ENCODE measurements at places on chromosomes 6 and 20. TPM values are rescaled to one million over a fixed set of nuclear protein-coding genes. Genes with fewer than 3 reads are reported as not detected.

GRCh38 chr20:21272279-21272678 is 30.9 kb upstream of the XRN2 start:
- no peak for DNase-seq

- DNase-seq, result peak; percentile 44
Measured at GRCh38 chr6:87944541-87944954, 103.1 kb upstream of the SPACA1 start.

DNA sequence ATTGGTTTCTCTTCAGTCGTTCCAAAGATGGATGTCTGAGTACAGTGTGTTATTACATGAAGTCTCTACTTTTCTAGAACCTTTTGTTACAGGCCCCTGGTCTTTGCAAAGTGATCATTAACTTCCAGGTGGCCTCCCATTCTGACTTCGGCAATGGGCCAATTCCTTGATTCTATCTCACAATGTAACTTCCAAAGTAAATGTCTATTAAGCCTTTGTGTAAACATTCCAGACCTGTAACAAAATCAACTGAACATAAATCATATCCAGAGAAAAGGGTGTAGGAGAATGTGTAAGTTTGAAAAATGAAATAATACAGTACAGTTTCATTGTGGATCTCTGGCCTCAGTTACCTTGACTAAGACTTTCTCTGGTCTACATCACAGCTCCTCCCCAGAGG is 187.8 kb upstream of the JAG1 start:
- DNase-seq, result no peak

GRCh38 chr6:28887796-28888496 is 35.8 kb downstream of the TRIM27 start:
- DNase-seq, result no peak

DNA sequence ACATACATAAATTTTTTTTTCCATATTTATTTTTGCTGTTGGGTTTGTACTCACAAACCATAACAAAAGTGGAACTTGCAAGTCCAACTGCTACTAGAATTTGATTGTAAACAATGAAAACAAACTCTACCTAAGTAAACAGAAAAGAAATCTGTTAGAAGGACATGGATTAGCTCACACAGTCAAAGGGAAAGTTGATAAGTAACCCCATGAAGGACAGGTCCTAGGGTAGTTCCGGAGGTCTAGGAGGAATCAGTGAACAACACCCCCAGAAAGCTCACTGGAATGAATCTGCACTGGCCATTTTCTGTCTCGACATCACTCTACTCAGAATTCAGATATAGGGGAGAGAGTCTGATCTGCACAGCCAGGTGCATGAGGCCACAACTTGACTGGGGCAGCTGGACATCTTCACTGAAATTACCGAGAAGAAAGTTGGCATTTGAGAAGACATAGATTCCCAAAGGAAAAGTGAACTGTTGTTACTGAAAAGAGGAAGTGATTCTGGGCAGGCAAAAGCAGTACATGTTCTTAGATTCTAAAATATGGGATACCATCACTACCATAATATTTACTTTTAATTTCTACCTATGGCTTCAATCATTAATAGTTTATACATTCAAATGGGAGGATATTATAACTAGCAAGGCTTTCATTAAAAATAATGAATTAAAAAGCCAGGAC is 76.4 kb downstream of the HMGN3 start:
- no peak for DNase-seq

GRCh38 chr20:18304618-18305017 is 16.3 kb downstream of the ZNF133 start:
- DNase-seq, result no peak

- DNase-seq, result no peak
Measured at GRCh38 chr20:4869290-4870193, 131.8 kb downstream of the SLC23A2 start.

- no peak for DNase-seq
Measured at GRCh38 chr6:158168040-158168289, at the start of gene SERAC1. Gene SERAC1, minus strand, starts transcription at chr6:158168262. Its CDS starts 9,899 bp downstream, at chr6:158158363.

DNA sequence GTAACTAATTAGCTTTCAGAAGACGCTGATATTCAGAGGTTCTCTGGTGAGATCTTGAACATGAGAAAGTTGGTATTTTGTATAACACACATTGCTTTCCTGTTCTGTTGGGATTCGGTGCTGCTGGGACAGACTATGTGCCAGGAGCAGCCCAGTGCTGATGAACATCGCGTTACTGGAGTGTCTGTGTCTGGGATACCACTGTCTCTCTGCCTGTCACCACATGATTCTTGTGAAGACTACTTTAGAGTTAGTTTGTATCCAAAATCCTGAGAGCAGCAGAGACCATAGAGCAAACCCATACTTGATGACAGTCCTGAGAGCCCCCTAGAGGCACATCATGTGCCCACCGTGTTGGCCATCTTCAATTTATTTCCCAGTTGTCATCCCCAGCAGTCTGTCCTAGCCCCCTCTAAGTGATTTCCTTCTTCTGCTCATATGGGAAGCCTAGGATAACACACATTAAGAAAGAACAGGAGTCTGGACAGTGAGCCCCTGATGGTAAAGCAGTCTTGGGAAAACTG is 41.8 kb upstream of the TINAG start:
- no peak for DNase-seq

DNA sequence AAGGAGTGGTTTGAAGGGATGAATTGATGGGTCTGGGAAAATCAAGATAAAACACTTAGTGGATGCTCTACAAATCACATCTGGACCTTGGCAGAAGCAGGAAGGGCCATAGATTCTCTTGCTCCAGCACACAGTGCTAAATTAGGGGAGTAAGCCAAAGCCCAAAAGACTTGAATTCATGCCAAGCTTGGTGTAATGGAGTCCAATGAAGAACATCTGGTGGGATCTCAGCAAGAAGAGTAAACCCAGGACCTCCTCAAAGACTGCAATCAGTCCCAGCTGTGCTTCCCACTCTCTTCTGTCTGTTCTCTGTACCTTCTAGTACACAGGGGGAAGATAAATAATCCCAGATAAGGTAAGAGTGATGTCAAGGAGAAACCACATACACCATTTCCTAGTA is 683.4 kb downstream of the RNF144B start:
- DNase-seq, result no peak

DNA sequence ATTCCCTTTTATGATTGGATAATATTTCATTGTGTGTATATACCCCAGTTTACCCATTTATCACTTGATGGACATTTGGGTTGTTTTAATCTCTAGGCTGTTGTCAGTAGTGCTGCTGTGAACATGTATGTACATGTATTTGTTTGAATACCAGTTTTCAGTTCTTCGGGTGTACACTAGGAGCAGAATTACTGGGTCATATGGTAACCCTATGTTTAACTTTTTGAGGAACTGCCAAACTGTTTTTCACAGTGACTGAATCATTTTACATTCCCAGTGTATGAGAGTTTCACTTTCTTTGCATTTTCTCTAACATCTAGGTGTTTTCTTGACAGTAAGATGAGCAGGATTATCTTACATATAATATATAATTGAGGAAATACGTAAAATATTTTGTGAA is 44.7 kb upstream of the ADIG start:
- DNase-seq, result no peak

DNA sequence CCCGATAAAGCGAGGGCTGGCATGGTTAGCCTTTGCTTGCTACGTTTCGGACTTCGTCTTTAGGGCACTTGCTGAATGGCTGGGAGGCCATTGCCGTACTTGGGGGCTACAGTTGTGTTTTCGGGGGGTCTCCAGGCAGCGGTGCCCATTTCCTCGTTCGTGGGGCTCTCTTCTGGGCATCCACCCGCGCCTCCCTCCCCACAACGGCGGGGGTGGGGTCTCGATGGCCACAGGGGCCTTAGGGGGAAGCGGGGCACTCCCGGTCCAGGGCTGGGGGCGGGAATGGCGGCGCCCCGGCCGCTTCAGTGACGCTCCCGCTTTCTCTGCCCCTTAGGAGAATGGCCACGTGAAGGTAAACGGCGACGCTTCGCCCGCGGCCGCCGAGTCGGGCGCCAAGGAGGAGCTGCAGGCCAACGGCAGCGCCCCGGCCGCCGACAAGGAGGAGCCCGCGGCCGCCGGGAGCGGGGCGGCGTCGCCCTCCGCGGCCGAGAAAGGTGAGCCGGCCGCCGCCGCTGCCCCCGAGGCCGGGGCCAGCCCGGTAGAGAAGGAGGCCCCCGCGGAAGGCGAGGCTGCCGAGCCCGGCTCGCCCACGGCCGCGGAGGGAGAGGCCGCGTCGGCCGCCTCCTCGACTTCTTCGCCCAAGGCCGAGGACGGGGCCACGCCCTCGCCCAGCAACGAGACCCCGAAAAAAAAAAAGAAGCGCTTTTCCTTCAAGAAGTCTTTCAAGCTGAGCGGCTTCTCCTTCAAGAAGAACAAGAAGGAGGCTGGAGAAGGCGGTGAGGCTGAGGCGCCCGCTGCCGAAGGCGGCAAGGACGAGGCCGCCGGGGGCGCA is 2.4 kb downstream of the MARCKS start:
- DNase-seq, result peak; percentile 51

- no peak for DNase-seq
Measured at GRCh38 chr20:64049878-64050260, 430 bp upstream of the SOX18 start.

GRCh38 chr20:16147216-16147615 is 426.0 kb downstream of the KIF16B start:
- DNase-seq, result no peak

DNA sequence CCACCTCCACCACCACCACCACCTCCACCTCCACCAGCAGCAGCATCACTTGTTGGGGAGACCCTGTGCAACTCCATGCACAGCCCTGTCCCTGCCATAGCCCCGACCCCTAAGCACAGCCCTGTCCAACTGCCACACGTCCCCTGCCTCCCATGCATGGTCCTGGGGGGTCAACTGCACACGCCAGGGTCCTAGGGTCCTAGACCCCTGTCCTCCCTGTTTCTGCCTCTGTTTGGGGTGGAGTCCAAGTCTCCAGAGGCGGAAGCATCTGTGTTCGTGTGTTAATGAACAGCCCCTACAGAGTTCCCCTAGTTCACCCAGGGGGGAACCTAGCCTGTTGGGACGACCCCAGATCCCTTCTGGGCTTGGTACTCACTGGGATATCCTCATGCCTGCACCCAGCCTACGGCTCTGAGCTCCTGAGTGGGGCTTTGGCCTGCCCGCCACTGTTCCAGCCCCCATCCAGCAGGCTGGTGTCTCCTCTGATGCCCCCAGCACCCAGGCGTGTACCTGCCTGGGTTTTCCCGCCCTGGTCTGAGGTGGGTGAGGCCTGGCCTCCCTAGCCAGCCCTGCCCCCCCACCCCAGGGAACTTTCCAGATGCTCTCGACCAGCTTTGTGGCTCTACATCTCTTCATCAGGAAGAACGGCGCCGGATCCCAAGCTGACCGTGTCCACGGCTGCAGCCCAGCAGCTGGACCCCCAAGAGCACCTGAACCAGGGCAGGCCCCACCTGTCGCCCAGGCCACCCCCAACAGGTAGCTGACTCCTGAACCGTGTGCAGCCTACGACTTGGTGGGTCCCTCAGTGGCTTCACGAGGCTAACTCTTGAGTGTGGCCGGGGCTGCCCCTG is 2.5 kb upstream of the TNFRSF6B start:
- DNase-seq, result no peak

DNA sequence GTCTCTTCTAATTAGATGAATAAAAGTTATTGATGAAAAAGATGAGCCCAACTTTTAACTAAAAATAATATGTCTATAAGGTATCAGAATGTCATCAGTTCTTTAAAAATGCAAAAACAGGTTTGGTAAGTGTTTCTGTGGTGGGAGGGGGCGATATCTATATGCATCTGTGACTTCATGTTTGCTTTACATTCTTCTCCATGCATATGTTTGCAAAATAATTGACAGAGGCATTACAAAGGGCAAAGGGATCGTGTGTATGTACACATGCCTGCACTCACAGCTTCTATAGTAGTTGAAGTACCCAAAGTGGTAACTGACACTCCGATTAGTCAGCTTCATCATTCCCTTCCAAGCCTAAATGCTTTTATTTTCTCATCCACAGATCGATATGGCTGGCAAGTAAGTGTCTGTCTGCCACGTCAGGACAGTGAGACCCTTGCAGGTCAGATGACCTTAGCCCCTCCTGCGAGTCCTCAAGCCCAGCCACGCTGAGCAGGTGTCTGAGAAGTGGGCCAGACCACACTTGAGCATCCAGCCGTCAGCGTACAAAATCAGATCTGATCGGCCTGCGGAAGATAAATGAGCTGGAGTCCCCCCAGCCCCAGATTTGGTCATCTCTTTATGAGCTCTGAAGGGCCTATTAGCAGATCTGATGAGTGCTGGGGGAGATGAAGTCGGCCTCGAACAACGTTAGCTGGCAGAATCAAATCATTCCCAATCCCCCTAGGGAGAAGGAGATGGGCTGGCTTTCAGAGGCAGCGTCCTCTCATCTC is 369.1 kb downstream of the MAFB start:
- DNase-seq, result no peak

DNA sequence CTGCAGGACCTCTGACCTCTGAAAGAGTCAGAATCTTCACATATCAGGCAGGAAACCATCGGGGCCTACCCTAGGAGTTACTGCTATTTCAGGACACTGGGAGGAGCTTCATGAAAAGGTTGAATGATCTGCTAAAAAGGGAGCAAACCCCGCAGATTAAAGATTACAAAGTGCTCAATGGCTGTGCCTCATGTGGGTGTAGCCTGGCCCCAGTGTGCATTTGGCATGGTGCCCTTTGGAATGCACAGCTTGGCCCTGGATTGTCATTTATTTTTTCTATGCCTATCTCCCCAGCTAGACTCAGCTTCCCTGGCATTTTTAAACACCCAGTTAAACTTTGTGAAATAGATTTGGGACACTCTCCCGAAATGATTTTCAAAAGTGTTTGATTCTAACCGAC is 368.5 kb upstream of the SPTLC3 start:
- no peak for DNase-seq

DNA sequence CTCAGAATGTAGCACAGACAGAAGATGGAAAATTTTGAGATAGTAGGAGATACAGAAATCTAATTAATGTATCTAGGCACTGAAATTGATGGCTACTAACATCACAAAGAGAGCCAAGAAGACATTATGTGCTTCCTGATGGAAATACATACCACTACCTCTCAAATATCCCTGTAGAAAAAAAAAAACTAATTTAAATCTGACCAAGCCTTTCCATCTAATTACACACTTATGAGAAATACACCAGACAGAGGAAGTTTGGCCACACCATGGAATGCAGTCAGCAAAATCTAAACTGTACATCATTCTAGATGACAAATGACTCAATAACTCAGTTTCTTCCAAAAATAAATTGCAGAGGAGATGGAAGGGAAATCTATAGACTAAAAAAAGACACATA is 18.9 kb downstream of the VPS52 start:
- DNase-seq, result no peak

Gene PRICKLE4
- total RNA-seq, result 17.7 TPM

Gene TPX2
- not detected for total RNA-seq

Gene PKIB
- total RNA-seq, result 5.2 TPM

Gene OXT
- total RNA-seq, result not detected

Gene BPIFA2
- not detected for total RNA-seq

Gene TBC1D32
- 10.5 TPM for total RNA-seq

Data from uterus (tissue), 4 donors.